ENCODE measurements at places on chromosomes 16 and 17.

DNA sequence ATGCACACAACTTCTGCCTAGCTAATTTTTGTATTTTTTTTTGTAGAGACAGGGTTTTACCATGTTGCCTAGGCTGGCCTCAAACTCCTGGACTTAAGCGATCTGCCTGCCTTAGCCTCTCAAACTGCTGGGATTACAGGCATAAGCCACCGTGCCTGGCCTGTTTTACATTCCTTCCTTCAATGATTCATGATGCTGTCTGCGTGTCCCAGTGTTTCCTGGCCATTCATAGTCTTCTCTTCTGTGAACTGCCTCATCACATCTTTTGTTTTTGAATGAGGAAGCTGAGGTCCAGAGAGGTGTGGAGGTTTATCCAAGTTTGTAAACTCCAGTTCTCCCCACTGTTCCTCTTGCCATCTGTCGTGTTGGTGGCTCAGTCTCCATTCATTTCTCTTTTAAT lies 64.5 kb upstream of the MED9 start:
- DNase-seq: no peak

- no peak for DNase-seq
Observed at GRCh38 chr17:80987941-80988461, 3.6 kb upstream of the CHMP6 start.

GRCh38 chr17:76808326-76808725 lies 59.9 kb upstream of the MGAT5B start:
- no peak for DNase-seq

DNA sequence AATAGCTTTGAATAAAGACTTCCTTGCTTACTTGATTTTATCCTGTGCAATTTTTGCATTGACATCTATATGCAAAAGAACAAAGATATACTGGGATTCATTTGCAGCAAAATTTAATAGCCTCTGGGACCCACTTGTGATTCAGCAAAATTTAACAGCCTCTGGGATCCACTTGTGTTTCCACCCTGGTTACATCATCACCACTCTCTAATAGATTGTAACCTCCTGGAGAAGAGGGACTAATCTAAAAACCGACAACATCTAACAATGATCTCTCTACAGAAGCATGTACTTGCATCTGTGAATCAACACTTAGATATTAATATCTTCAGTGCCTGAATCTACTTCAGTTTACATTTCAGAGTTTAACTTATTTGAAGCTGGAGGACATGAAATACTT lies 202.0 kb upstream of the CPHXL start:
- DNase-seq: no peak

DNA sequence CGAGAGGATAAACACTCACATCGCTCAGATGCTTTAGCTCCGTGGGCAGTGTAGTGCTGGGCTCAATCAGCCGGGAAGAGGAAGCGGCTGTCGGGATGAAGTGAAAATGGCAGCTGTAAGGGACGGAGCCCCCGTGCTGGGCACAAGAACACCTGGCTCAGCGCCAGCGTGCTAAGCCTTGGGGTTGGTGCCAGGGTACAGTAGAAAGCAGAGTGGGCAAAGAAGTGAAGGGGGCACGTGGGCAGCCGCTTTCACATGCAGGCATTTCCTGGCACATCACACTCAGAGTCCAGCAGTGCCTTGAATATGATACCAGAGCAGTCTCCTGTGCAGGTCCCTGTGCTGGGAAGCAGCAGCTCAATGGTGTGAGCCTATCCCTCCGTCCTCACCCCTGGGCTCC lies 51.1 kb upstream of the FOXF1 start:
- DNase-seq: no peak

DNA sequence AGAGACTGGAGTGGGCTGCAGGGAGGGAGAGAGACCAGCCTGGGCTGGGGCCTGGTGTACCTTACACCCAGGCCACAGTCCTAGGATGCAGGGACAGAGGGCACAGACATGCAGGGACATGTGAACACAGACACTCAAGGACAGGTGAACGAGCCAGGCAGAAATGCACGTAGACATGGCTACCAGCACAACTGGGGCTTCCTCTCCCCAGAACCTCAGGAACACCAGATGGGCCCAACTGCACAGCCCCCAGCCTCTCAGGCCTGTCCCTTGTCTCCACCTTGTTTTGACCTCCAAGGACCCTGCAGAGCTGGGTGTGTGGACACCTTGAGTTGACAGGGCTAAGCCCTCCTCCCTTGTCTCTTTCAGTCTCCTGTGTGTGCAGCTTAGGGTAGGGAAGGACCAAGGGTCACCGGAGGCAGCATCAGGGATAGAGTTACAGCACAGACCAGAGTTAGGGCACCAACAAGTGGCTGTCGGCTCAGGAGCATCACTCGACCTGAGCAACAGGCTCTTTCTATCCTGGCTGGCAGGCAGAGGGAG lies 9.2 kb downstream of the SEZ6 start:
- no peak for DNase-seq

DNA sequence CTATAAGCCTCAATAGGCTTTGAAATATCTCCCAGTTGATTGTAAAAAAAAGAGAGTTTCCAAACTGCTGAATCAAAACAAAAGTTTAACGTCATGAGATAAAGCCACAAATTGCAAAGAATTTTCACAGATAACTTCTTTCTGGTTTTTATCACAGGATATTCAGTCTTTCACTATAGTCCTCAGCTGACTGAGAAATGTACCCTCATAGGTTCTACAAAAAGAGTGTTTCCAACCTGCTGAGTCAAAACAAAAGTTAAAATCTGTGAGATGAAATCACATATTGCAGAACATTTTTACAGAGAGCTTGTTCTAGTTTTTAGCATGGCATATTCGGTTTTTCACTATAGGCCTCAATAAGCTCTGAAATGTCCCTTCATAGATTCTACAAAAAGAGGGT lies 559.2 kb downstream of the KCNJ18 start:
- no peak for DNase-seq

- no peak for DNase-seq
Observed at GRCh38 chr17:72382971-72383722, 262.3 kb downstream of the SOX9 start.

- peak; percentile 51 for DNase-seq
Observed at GRCh38 chr17:29240968-29241963, 5.4 kb upstream of the CRYBA1 start.

- DNase-seq: no peak
Observed at GRCh38 chr17:82544431-82545070, 25.0 kb downstream of the FOXK2 start.

DNA sequence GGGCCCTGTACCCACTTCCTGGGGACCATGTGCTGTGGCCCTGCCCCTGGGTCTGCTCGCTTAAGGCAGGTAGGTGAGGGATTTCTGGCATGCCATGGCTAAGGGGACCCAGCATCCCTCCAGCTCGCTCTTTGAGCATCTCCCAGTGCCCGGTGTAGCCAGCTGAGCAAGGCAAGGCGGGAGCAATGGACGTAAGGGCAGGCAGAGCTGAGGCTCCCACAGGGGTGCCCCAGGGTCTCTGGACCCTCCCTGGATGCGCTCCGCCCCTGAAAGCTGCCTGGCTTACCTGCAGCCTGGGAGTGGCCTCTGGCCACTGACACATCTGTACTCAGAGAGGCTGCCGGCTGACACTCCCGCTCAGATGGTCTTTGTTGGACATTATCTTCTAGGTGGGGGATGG lies 189.9 kb downstream of the IRF8 start:
- DNase-seq: no peak

GRCh38 chr17:3647769-3648555 lies 11.4 kb downstream of the CTNS start:
- peak; percentile 61 for DNase-seq

GRCh38 chr17:80791758-80792284 lies 199.8 kb upstream of the CHMP6 start:
- no peak for DNase-seq

DNA sequence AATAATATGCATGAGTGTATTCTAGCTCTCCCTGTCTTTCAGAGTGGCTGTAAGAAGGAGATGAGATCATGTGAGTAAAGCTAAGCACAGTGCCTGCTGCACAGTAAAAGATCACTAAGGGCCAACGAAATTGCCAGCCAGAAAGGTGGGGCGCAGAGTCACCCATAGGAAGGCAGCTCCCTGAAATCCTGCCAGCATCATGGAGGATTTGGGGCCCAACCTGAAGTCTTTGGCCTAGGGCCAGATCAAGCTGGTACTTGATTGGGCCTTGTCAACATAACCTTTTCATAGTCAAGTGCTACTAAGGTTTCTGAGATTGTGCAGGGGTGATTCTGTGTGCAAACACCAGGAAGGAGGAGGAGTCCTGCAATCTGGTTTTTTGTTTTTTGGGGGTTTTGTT lies 16.5 kb downstream of the SCNN1B start:
- DNase-seq: no peak

DNA sequence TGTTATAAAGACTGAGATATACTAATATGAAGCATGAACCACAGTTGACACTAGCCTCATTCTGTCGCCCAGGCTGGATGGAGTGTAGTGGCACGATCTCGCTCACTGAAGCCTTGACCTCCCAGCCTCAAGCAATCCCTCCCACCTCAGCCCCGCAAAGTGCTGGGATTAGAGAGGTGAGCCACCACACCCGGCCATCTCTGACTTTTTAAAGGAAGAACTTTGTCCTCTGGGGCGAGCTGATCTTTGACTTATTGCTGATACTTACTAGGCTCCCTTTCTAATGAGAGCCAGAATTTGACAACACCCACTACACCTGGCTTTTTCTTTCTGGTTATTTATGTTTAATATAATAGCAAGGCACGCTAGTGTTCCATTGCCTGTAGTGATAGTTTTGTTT lies 57.2 kb downstream of the CLEC16A start:
- no peak for DNase-seq

- DNase-seq: no peak
Observed at GRCh38 chr17:73291260-73291801, 20.5 kb downstream of the CDC42EP4 start.

- no peak for DNase-seq
Observed at GRCh38 chr16:57576429-57576870, 34.0 kb downstream of the ADGRG5 start.

DNA sequence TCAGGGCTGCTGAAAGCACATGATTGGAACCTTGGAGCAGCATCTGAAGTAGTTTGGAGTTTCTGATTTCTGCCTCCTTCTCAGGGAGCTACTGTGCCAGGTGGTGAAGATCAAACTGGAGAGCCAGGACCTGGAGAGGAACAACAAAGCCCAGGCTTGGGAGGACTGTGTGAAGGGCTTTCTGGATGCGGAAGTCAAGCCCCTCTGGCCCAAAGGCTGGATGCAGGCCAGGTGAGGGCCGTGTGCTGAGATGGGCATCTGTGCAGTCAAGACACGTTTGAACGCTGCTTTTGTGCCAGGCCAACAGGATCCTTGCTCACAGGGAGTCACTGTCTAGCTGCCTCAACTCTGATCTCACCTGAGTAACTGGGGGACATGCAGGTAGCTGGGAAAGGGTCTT lies 23.8 kb downstream of the UBN1 start:
- no peak for DNase-seq

DNA sequence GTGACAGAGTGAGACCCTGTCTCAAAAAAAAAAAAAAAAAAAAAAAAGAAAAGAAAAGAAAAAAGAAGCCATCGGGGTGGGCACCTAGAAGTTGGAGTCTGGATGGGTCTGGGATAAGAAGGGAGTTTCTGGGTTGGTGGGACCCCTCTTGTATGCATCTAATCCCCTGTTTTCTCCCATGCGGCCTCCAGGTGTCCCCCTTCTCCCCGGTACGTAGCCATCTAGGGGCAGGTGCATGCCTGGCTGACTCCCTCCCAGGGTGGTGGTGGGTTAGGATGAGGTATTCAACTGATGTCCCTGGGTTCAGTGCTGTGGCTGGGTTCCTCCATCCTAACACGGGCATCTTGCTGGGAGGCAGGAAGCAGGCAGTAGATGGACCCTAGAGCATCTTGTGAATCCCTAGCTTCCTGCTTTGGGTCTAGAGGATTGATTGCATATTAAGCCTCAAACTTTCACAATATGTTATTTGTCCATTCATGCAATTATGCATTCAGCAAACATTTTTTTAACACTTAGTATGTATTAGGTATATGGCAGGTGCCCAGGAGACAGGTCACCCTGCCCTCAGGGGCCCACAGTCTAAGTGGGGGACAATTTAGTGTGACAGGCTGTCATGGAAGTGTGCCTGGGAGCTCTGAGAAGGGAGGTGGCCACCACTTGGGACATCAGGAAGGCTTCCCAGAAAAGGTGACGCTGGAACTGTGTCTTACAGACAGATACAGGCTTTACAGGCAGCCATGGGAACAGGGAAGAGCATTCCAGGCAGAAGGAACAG lies 13.1 kb downstream of the FMNL1 start:
- no peak for DNase-seq

- DNase-seq: no peak
Observed at GRCh38 chr17:68592682-68593641, 8.2 kb downstream of the FAM20A start.

DNA sequence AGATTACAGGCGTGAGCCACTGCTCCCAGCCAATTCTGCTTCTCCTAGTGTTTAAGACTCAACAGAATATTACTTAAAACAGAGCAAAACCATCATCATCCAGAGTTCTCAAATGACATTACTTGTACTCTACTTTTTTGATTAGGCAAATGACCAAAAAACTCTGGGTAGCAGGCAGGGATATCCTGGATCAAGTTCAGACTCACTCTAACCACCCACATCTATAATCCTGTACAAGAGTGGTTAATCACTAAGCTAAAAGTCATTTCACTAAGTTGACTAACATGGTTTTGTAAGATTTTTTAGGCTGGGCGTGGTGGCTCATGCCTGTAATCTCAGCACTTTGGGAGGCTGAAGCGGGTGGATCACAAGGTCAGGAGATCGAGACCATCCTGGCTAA lies 6.8 kb downstream of the NAE1 start:
- no peak for DNase-seq

- peak; percentile 75 for DNase-seq
Observed at GRCh38 chr17:60641810-60642220, 35.8 kb upstream of the BCAS3 start.

DNA sequence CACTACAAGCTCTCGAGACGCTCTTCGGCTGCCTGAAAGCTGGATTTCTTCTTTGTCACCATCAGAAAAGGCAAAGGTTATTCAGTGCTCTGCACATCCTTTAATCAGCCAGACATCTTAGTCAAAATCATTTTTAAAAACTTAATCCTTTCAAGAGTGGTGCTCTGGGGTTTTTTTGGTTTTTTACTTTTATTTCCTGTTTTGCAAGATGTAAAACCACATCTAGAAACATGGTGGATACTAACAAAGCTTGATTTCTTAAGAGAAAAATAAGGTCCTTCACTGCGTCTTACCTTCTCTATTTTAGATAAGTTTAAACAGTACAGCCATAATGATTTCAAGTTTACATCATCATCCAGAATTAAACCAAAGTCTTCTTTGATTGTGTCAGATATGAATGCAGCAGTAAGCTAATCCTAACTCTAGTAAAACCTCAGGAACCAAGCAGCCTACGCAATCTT lies 6.3 kb downstream of the ANKRD11 start:
- no peak for DNase-seq

DNA sequence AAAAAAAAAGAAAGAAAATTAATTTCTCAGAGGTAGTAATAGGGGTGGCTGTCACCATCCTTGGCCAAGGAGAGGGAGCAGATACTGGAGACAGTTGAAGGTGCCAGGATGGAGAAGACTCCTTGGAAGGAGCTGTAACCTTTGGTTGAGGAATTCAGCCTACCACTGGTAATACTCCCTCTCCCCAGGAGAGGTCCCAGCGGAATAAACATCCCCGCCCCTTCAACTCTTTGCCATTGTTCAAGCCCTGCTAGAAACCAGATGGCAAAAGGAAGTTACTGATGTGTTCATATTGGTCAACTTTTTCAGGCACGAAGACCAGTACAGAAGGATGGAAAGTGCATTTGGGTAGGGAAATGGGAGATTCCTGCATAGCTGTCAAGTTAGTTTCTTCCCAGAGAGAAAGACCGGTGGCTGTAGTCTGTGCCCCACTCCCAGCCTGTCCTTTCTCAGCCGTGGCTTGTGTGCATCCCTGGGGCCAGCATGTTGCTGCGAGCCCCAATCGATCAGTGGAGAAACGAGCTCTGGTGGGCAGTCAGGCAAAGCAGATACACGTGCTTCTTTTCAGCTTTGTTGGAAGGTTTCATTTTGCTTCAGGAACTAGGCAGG lies 612.1 kb downstream of the MAF start:
- no peak for DNase-seq

Data from nucleus accumbens (tissue), 56 donors.